Suppressor macrophage (primary cell): ENCODE measurements at places on chromosomes 7 and 10.
A peak's percentile ranks its signal among the peaks of the same experiment; 100 is the strongest.

DNA sequence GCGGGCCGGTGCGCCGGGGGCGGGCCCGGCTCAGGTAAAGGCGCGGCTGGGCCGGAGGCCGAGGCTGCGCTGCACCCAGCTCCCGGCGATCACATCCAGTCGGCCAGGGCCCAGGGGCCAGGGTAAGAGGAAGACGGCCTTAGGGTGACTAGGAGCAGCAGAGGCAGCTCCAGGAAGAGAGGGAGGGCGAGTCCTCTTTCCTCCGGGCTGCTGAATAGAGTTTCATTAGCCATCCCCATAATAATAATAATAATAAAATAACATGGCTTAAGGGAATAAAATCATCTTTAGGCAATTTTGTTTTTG, 44.8 kb upstream of the CDK1 start:
- DNase-seq, result no peak

GRCh38 chr7:604001-604883, 84.6 kb upstream of the PDGFA start:
- peak; percentile 92 for DNase-seq

DNA sequence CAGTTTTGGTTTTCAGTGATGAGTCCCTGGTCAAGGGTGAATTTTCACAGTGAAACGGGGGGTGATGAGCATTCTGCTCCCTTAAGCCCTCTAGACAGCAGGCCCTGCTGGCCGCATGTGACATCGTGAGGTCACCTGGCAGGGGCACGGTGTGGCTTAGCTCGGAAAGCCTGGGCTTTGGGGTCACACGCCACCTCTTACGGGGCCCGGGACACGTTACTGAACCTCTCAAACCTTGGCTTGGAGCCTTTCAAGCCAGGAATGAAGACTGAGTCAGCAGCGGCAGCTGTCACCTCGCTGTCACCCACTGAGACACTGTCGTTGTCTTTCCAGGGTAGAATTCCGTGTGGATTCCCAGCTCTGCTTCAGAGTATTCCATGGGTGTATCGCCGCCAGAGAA, 4.1 kb downstream of the GET4 start:
- DNase-seq, result no peak

DNA sequence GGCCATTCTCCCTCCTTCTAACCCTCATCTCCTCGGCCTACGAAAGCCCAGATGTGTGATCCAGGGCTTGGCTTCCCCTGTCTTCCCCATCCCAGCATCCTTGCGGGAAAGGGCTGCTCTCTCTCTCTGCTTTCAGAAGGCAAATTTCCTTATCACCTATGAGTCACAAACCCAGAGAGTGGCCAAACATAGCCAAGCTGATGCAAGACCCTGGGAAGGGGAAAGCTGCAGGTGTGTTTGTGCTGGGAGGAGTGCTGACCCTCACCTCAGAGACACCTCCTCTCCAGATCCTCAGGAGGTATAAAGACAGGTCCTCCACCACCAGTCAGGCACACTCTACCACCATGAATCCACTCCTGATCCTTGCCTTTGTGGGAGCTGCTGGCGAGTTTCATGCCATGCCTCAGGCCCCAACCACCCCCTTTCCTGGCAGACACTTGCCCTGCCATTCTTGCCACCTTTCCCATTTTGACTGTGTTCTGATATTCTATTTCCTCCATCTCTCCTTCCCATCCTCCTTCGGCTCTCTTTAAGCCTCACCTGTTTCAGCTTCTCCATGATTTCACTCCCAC, 10.6 kb upstream of the PRSS2 start:
- DNase-seq, result no peak

DNA sequence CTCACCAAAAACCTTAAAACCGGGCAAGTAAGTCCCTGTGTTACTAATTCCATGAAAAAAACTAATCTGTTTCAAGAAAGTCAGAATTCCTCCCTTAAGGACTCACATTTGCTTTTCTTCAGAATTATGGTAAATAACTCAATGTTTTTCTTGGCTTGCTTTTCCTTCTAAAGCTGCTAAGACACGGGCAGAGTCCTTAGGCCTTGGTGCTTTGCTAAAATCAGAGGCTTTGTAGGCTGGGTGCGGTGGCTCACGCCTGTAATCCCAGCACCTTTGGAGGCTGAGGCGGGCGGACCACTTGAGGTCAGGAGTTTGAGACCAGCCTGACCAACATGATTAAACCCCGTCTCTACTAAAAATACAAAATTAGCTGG, 32.0 kb downstream of the GNA12 start:
- no peak for DNase-seq

- DNase-seq, result no peak
Measured at GRCh38 chr7:43196379-43196778, 83.9 kb downstream of the HECW1 start.

DNA sequence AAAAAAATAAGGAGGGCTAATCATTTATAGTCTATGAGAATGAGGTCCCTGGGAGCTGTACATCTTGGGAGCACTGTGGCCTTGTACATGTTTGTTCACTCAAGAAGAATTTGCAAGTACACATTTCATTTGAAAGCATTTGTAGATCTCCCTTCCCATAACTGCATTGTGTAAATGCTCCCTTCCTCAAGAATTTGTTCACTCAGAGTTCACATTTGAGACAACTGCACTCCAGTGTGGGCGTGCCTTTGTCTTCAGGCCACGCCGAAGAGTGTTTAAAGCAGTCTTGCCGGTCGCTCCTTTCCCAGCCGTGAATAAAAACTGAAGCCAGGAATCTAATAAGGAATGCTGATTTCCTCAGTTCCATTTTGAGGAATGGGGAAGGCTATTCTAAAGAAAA, 291.1 kb upstream of the LYZL1 start:
- DNase-seq, result no peak

GRCh38 chr10:80406204-80406603, 2.1 kb upstream of the PRXL2A start:
- no peak for DNase-seq

- DNase-seq, result no peak
Measured at GRCh38 chr7:149881328-149882247, 7.8 kb downstream of the ATP6V0E2 start.

- DNase-seq, result no peak
Measured at GRCh38 chr10:128476845-128477244, 350.6 kb upstream of the MKI67 start.

GRCh38 chr7:30321089-30321881, 36.9 kb downstream of the ZNRF2 start:
- no peak for DNase-seq

- DNase-seq, result no peak
Measured at GRCh38 chr10:98959379-98959778, 276.3 kb downstream of the HPSE2 start.
